Retina (tissue), 1 donor: ENCODE measurements at places on chromosomes 2 and 18.

DNA sequence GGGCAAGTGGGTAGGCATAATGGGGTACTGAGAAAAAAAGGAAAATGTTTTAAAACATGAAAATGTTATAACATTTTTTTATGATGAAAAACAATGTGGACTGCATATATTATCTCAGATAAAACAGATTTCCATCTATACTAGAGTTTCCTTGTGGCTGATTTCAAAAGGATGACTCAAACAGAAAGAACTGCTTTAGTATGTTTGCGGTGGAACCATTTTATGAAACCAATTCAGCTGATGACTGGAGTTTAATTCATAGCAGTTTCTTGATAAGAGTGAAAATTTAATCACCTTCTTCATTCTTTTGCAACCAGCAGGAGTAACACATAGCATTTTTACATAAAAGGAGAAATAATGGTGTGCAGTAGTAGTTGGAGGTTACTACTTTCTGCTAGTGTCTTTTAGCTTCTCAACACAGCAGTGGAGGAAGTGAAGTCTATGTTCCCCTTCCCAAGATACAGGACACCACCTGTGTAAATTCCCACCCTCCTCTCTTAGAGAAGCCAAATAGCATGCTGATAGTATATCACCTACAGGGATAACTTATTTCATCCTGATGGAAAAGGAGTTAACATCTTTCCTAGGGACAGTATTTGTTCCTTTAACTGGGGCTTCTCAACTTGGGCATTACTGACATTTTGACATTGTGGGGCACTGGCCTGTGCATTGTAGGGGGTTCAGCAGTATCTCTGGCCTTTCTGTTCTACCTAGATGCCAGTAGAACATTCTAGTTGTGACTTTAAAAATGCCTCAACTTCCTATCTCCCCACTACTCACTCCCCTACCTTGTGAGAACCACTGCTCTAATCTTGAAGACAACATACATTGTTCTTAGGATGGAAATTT is 29.9 kb downstream of the PELI1 start:
- no peak for DNase-seq

DNA sequence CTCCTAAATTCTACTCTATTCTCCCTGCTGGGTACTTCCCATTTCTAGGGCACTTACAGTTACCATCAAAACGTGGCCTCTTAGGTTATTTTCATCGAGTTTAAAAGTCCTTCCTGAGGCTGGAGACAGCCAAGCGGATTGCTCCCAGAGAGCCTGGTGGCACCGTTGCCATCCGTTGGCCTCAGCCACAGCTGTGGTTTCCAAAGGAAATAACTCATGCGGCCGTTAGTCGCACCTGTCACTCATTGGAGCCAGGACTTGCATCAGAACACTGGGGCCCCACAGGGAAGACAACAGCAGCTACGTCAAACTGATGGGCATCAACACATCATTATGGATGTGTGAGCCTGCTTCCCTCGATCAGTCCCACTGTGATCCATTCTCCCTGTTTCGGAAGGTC is 453.4 kb downstream of the BCL11A start:
- no peak for DNase-seq

GRCh38 chr2:220936641-220937197 is 635.4 kb downstream of the EPHA4 start:
- DNase-seq: no peak

DNA sequence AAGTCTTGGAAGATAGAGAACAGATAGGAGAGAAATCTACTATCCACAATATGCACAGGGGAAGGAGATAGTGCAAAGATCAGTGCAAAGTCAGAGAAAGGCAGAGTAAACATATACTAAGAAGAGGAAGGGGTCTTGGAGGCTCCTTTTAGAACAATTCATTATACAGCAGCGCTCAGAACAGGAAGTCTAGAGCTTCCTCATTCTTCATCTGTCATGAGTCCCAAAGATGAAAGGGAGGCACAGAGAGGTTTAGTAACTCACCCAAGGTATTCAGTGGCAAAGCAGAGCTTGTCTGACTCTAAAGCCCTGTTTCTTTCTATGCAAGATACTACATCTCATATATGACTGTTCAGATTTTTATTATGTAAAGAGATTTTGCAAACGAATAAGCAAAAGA is 1.4 kb downstream of the SP110 start:
- no peak for DNase-seq

GRCh38 chr2:38254796-38255195 is 122.3 kb downstream of the ATL2 start:
- DNase-seq: no peak

GRCh38 chr2:133523406-133523805 is 44.9 kb downstream of the NCKAP5 start:
- no peak for DNase-seq

- DNase-seq: no peak
Measured at GRCh38 chr18:59218018-59218417, 1.9 kb upstream of the GRP start.
